ENCODE measurements at places on chromosomes 3 and 15. TPM values are rescaled to one million over a fixed set of nuclear protein-coding genes. Genes with fewer than 3 reads are reported as not detected.

Gene XCR1
- not detected for total RNA-seq

Gene LIPH
- total RNA-seq: not detected

Gene MTMR10
- 21.8 TPM for total RNA-seq

Gene RAMAC
- total RNA-seq: 26.4 TPM

Gene KBTBD13
- total RNA-seq: not detected

Gene INSYN1
- 4.7 TPM for total RNA-seq

Gene RPSA
- 1,028 TPM for total RNA-seq

Gene CCDC50
- total RNA-seq: 78.2 TPM

Gene ILDR1
- total RNA-seq: not detected

Gene SYNM
- total RNA-seq: 4.0 TPM

Gene SERPINI1
- 2.7 TPM for total RNA-seq

Gene SLC24A5
- total RNA-seq: not detected

Data from osteoblast (primary cell).